ENCODE measurements at places on chromosomes 1 and 21. TPM values are rescaled to one million over a fixed set of nuclear protein-coding genes. Genes with fewer than 3 reads are reported as not detected.

The HNRNPCL4 gene
- total RNA-seq: not detected

The GNG12 gene
- 91.5 TPM for total RNA-seq

The KRTAP7-1 gene
- total RNA-seq: not detected

The TGFB2 gene
- 237 TPM for total RNA-seq

The LCE3D gene
- total RNA-seq: not detected

The KRTAP20-1 gene
- total RNA-seq: not detected

The EPHA10 gene
- not detected for total RNA-seq

The RIPPLY3 gene
- total RNA-seq: 0.37 TPM

The ITLN1 gene
- total RNA-seq: not detected

The ALPL gene
- 17.6 TPM for total RNA-seq

The FAM72B gene
- 1.3 TPM for total RNA-seq

The THEM5 gene
- total RNA-seq: not detected

The CYP4A11 gene
- total RNA-seq: not detected

The FLG2 gene
- not detected for total RNA-seq

The WASF2 gene
- total RNA-seq: 128 TPM

The GUCA2A gene
- total RNA-seq: not detected

The SPATA6 gene
- 7.3 TPM for total RNA-seq

The GPR37L1 gene
- total RNA-seq: not detected

The MYCBP gene
- 6.1 TPM for total RNA-seq

The TCHHL1 gene
- total RNA-seq: not detected

The OR10J1 gene
- not detected for total RNA-seq

The FCRLB gene
- not detected for total RNA-seq

The BMP8B gene
- 0.07 TPM for total RNA-seq

The BLZF1 gene
- 26.4 TPM for total RNA-seq

The WNT3A gene
- not detected for total RNA-seq

The ZYG11A gene
- total RNA-seq: 0.12 TPM

The AMIGO1 gene
- total RNA-seq: 3.1 TPM

The ANKRD34A gene
- 2.0 TPM for total RNA-seq

The TIE1 gene
- total RNA-seq: not detected

The FAM131C gene
- total RNA-seq: 0.24 TPM

The KCNJ6 gene
- total RNA-seq: 4.2 TPM

The NUDC gene
- total RNA-seq: 45.8 TPM

The CD52 gene
- total RNA-seq: not detected

The TBX19 gene
- total RNA-seq: 1.8 TPM

The NHLH1 gene
- 0.18 TPM for total RNA-seq

The RGL1 gene
- total RNA-seq: 20.9 TPM

The TNFRSF18 gene
- not detected for total RNA-seq

The KIAA0040 gene
- 0.75 TPM for total RNA-seq

The ADAMTS4 gene
- 2.8 TPM for total RNA-seq

The REN gene
- not detected for total RNA-seq
